ENCODE measurements at places on chromosomes 13 and 19.

- DNase-seq, result no peak
Measured at GRCh38 chr19:2191456-2192310, 27.9 kb downstream of the DOT1L start.

- no peak for DNase-seq
Measured at GRCh38 chr13:21287331-21287907, 111.0 kb downstream of the MRPL57 start.

GRCh38 chr13:60331249-60332012, 65.6 kb upstream of the TDRD3 start:
- DNase-seq, result no peak

DNA sequence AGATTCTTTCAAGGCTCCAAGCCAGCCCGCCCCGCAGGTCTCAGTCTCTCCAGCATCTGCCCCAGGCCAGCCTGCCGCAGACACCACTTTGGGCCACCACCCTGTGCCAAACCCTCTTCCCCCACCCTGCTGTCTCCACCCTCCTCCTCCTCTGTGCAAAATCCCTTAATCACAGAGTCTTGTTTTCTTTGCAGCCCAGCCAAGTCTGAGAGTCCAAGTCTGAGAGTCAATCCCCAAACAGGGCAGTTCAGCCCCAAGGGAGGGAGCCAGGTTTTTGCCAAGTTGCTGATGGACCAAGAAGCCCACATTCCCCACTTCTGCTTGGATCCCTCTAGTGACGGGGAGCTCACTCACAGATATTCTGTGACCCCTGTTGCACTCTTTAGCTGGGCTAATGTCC, 3.1 kb downstream of the ADAMTS10 start:
- DNase-seq, result no peak

DNA sequence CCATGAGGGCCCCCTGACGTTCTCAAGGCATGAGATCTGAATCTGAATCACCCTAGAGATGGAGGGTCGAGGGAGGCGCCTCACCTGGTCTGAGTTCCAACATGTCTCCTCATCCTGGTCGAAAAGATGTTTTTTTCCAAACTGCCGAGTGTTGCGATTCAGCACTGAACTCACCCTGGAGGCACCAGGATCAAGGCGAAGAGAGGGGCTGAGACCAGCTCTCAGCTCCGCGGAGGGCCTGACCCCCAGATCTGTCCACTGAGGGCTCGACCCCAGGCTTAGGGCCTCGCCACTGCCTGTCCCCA, 555 bp downstream of the NR2C2AP start:
- no peak for DNase-seq

DNA sequence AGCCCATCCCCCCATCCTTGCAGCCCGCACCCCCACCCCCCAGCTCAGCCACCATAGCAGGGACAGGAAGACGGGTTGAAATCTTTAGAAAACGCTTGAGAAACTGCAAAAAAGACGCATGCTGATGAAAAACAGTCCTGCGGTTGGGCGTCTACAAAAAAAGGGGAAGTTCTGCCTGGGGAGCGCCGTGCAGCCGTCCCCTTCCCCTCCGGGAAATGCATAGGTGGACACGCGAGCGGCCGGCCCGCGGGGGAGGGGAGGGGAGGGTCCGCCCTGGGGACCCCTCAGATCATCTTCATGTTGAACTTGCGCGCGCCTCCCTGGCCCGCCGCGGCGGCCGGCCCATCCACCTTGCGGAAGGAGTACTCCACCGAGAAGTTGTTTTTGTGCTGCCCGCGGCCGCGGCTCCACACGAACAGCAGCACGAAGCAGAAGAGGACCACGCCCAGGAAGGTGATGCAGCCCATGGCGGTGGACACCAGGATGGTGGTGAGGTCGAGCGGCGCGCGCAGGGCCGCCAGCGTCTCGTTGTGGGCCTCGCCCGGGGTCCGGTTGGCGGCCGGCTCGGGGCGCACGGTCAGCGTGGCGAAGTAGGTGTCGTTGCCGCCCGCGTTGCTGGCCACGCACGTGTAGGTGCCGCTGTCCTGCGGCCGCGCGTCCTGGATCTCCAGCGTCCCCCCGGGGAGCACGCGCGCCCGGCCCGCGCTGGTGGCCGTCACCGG, 7.9 kb upstream of the PEAK3 start:
- DNase-seq, result no peak

DNA sequence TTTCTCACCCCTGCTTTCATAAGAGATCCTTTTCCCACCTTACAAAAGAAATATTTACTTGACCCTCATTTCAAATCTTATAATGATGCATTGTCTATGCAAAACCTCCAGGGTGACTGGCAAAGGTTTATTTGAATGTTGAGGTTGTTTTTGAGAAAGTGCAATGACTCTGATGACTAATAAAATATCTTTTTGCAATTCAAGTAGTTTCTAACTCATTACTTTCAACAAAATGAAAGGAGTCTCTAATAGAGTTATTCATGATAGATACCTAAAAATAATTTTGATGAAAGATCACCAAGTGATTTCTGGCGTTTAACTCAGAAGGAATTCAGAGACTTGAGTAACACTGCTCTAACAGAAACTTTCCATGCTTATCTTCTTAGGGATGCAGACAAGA, 144.2 kb downstream of the FOXO1 start:
- no peak for DNase-seq

DNA sequence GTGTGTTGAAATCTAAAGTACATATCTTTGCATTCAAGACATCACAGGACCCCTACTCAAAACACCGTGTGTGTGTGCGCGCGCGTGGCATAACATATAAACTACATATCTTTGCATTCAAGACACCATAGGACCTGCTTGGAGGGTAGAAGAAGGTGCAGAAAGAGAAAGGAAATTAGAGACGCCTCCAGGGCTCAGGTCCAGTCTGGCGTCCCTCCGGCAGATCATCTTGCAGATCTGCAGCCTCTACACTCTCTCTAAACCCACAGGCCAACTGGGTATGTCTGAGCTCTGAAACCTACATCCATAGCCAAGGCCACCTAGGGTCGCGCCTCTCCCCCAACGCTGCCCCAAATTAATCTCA, 659 bp upstream of the PAFAH1B3 start:
- no peak for DNase-seq

GRCh38 chr13:109834973-109835720, 48.8 kb upstream of the IRS2 start:
- peak; percentile 50 for DNase-seq

GRCh38 chr19:16325161-16325527, 518 bp downstream of the KLF2 start:
- no peak for DNase-seq

- DNase-seq, result no peak
Measured at GRCh38 chr13:92173254-92173653, 774.8 kb downstream of the GPC5 start.

DNA sequence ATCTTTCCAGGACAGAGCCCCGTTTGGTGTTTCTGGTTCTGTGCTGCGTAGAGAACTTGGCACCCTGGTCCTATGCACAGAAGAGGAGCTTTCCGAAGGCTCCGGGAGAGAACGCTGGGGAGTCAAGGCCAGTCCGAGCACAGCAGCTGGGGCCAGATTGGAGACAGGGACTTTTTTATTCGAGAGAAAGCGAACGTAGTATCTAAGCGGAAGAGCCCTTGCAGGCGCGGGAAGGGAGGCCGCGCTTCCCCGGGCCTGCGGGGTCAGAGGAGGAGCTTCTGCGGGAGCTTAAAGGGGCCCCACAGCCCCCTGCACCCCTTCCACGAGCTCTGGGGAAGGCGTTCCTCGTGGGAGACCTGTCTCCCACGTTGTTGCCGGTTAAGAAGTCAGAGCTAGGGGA, 48.6 kb upstream of the ARHGEF7 start:
- no peak for DNase-seq

DNA sequence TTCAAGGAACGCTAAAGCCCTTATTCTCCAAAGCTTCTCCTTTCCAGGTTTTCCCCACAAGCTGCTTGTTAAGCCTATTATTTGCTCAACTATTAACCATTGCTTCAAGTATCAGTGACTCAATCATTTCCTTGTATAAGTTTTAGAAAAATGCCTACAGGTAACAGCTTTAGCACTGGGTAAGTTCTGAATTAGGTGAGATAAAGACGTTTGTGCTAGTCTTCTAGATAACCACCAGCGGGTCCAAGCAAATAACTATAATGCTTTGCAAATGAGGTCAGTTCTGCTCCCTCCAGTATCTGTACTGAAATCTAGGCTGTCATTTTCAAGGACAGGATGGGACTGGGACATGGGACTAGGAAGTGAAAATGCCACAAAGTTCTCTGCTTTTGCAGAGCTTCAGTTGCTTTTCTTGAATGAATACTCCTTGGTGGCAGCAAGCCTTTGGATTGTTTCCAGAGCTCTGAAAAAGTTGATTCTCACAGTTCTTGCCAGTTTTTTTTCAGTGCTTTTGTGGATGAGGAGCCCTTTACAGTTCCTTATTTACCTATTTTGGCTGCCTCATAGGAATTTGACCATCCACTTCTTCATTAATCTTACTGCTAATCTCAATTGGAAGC, 1487.7 kb downstream of the EFNB2 start:
- DNase-seq, result no peak

- DNase-seq, result no peak
Measured at GRCh38 chr13:111541345-111541744, 220.9 kb downstream of the TEX29 start.

GRCh38 chr19:34502582-34503411, 21.2 kb downstream of the WTIP start:
- no peak for DNase-seq

DNA sequence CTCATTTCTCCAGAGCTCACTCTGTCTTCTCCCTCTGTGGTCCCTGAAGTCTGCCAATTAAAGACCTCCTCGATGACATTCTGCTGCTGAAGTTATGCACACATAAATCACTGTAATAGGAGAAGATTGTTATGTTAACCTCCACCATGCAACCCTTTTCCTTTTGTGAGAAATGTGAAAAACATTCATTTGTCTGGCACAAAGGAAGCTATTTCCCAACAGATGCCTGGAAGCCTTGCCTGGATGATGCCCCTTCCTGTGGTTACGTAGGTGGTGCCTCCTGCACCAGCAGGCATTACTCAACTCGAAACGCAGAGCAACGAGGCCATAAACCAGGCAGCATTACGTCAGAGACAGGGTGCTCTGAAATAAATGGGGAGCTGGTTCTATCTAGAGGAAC, 327.4 kb upstream of the ZNF507 start:
- DNase-seq, result no peak

DNA sequence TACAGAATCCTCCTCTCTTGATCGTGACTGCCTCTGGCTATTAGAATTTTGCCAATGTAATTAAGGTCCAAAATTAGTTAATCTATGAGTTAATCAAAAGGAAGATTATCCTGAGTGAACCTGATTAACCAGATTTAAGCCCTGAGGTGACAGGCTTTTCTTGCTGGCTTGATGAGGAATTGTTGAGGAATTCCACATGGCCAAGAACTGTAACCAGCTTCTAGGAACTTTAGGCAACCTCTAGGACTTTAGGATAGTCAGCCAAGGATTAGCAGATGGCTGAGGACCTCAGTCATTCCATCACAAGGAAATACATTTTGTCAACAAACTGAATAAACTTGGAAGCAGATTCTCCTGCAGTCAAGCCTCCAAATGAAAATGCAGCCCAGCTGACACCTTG, 84.8 kb downstream of the STOML3 start:
- DNase-seq, result no peak

DNA sequence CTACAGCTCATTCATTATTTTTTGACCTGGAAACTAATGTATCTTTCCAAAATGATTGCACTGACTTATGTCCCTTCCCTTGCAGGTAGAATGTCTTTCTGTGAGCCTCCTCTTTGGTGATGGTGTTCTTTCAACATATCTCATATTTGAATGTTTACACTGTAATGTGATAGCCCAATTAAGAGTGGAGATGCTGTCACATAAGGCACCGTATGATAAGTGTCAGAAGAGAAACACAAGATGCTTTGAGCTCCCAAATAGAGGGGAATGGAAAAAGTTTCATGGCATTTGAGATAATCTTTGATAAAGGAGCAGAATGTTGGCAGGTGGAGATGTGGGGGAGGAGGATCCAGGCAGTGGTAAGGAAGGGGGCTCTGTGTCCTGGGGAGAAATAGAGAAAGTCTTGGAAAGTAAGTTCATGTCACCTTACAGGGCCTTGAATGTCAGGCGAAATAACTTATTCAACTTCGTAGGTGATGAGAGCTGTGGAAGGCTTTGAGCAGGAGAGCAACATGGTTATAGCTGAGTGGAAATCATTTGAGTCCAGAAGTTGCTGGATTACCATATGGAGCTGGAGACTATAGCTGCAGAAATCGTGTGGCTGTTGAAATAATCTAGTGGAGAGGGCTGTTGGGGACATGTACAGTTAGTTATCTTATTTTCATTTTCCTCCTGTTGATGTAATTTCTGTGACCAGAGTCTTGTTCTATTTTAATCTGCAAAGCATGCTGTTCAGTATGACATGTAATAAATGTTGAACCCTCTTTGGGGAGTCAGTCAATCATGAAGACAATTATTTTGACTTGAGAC, 10.3 kb upstream of the RNF113B start:
- DNase-seq, result no peak

DNA sequence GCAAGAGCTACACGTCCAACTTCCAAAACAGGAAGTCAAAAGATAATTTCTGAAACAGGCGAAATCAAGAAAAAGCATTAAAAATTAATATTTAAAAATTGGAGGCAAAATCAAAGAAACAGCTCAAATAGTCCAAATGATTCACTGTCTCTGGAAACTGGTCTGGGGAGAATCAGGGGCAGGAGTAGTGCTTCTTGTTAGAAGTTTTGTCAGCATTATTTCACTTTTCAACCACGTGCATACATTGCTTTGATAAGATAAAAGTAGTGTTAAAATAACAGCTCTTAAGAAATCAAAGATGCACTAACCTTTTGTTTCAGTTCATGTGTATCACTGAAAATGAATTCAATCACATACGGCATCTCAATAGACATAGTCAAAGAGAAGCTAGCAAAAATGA, 53.8 kb downstream of the PARP4 start:
- no peak for DNase-seq

GRCh38 chr13:94419304-94419924, 60.1 kb downstream of the DCT start:
- DNase-seq, result no peak

DNA sequence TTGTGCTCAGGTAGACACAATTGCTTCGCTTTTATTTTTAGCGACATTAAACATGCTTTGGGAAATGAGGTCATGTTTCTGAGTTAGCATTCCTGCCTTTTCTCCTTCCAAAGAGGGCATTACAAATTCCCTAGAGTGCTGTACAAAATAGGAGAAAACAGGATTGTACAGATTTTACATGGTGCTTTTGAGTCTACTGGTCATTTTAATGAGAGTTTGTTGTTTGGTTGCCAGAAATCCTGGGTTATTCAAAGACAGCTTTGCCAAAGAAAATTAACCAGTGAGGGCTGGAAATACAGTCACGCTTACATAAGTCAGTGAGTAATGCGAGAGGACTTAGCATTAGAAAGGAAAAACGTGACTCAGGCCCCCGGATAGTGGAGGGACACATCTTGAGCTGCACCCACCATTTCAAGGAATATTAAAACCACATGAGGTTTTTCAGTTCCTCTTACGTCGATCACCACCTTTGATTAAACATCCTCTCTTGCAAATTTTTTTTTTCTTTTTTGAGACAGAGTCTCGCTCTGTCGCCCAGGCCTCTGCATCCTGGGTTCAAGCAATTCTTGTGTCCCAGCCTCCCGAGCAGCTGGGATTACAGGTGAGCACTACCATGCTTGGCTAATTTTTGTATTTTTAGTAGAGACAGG, 55.4 kb downstream of the SACS start:
- no peak for DNase-seq

Measured in NCI-H1105 (cell line).